ENCODE measurements at places on chromosomes 4 and X.

DNA sequence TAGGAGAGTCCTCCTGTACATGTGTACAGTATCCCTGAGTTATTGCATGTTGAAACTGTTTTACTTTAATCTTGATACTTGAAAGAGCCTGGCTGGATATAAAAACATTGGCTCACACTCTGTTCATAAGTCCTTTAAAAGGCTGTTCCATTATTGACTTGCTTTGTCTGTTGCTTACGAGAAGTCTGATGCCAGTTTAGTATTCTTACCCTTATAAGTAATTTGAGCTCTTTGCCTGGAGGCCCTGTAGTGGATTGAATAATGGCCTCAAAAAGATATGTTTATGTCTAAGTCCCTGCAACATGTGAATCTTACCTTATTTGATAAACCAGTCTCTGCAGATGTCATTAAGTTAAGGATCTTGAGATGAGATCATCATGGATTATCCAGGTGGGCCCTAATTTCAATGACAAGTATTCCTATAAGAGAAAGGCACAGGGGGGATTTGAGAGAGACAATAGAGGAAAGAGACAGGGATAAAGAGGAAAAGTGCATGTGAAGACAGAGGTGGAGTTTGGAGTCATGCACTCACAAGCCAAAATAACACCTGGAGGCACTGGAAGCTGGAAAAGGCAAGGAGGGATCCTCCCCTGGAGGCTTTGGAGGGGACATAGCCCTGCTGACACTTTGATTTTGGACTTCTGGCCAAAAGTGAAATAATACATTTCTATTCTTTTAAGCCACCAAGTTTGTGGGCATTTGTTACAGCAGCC, 98.1 kb downstream of the IRF2 start:
- DNase-seq = no peak

- no peak for DNase-seq
Measured at GRCh38 chrX:110304884-110305283, 13.0 kb downstream of the AMMECR1 start.

DNA sequence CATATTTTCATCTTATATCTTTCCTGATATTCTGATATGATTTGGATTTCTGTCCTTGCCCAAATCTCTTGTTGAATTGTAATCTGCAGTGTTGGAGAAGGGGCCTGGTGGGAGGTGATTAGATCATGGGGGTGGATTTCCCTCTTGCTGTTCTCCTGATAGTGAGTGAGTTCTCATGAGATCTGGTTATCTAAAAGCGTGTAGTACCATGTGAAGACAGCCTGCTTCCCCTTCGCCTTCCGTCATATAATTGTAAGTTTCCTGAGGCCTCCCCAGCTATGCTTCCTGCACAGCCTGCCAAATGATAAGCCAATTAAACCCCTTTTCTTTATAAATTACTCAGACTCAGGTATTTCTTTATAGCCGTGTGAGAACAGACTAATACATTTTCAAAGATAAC, 77.2 kb downstream of the ANKRD50 start:
- DNase-seq = no peak

DNA sequence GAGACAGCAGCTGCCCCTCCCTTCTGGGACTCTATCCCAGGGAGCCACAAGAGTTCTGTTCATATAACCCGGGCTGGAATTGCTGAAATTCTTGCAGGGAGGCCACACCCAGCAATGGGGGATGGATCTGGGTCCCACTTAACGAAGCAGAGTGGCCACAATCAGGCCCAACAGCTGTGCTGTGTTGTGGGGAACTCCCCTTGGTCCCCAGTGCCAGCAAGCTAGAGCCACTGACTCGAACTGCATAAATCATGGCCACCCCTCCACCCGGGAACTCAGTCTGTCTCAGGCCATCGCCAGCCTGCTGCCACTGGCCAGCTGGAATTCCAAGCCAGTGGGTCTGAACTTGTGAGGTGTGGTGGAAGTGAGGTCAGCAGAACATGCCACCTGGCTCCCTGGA, 111.1 kb downstream of the KLF8 start:
- no peak for DNase-seq

DNA sequence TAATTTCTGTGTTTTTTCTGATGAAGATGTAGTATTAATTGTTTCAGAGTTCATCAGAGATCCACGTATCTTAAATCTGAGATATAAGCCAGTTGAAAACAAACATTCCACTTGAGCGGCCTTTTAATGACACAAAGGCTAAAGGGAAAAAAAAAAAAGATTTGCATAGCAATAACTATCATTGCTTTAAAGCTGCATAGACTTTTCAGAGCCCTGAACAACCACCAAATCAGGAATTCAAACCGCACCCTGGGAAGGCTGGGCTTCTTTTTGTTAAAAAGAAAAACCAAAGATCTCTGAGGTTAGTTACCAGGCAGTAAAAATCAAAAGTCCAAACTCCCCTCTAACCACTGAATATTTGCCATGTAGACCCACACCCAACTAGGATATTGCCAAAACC, 206.0 kb downstream of the HHIP start:
- DNase-seq = no peak

GRCh38 chr4:84847978-84848377, 118.5 kb downstream of the WDFY3 start:
- DNase-seq = no peak

DNA sequence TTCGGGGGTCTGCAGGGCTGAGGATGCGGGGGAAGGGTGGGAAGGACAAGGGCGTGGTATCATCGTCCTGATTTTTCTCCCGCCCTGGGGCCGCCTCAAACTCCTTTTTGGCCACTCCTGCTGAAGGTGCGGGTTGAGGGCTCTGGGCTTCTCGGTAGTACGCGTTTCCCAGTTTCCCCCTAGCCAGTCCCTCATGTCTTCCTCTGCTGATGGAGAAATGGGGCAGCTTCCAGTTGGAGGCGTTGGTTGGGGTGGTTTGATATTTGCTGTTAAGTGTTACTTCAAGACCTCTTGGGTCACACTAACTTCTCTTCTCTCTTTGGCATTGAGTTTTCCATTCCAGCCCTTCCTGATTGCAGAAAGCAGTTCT, 482 bp downstream of the GSTCD start:
- no peak for DNase-seq
